ENCODE measurements at places on chromosomes 5 and 9. TPM values are rescaled to one million over a fixed set of nuclear protein-coding genes. Genes with fewer than 3 reads are reported as not detected.

Gene LCN9
- total RNA-seq = 4.8 TPM

Gene BARHL1
- total RNA-seq = not detected

Gene DOK3
- total RNA-seq = 16.3 TPM

Gene TLE1
- 29.6 TPM for total RNA-seq

Gene GRIA1
- total RNA-seq = 4.2 TPM

Gene SHISAL2B
- not detected for total RNA-seq

Gene PRDM9
- not detected for total RNA-seq

Gene SMIM33
- total RNA-seq = not detected

DNA sequence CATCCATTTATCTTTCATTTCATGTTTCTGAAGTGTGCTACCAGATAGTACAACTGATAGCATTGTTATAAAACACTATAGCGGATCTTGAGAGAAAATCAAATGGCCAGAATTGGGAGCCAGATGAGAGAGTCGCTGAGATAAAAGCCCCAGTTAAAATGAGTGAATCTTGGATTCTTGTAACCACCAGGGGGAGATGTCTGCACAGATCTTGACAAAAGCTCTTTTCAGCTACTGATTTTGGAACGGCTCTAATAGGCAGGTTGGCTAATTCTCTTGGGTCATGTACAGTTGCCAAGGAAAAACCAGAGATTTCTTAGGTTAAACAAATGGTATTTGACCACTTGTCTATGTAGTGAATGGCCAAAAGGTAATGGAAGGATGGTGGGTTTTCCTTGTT, 21.7 kb downstream of the F2RL2 start:
- DNase-seq = peak; percentile 46

DNA sequence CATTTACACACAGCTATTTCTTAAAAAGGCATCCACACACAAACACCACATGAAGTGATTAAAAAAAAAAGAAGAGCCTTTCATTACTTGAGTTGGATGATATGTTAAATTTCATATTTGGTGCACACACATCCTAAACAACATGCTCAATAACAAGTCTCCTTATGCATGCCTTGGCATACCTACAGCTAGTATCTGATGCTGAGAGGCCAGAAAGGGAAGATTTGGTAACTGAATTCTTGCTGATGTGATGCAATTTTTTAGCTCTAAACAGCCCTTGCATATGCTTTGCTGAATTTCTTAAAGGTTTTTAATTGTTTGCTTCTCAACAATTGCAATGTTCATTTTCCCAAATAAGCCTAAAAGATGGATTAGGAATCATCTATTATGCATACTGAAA, 338.8 kb downstream of the ARL15 start:
- DNase-seq = no peak

DNA sequence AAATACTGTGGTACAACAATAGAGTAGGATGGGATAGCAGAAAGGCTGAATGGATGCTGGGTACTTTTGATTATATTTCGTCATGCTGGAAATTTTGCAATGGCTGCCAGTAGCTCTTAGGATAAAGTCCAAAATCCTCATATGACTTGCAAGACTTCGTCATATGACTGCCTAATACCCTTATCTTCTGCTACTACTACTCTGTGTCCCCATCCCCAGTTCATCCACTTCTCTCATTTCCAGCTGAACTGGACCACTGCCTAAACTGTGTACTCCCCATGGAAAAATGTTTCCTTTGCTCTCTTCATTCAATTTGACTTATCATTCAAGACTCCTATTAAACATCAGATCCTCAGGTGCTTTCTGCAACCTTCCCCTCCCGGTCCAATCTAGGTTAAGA, 212.9 kb downstream of the BRINP1 start:
- no peak for DNase-seq

- peak; percentile 84 for DNase-seq
These were observed 110.2 kb downstream of the MLLT3 start for GRCh38 chr9:20512106-20512505.

DNA sequence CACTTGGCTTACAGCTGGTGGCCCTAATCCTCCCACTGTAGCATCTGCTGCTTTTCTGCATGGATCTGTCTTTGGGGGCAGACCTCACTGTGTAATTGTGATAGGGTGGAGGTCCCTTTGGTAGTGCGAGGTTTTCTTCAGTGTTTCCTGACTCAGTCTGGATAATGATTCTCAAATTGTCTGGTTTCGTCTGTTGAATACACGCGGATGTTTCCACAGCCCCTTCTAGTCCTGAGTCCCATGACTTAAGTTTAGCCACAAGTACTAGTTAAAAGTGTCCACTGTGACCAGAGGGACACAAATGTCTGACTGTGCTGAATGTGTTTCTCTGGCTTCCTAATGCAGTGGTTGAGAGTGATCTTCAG, 70.5 kb downstream of the LMNB1 start:
- no peak for DNase-seq

DNA sequence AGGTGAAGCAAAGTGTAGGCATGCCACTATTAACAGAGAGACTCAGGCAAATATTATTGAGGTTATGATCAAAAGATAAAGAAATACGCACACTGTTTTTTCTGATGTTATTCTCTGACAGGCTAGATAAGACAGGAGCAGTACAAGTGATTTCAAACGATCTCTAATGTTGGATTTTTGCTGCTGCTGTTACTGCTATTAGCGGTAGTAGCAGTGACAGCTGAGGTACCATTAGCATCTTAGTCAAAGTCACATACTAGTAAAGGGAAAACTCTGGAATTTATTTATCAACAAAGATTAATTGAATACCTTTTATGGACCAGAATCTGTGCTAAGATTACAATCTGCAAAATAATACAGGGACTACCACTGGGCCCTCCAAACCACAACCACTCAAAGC, 362.4 kb upstream of the CDH6 start:
- DNase-seq = no peak

GRCh38 chr5:99771296-99771695, 763.9 kb upstream of the FAM174A start:
- DNase-seq = peak; percentile 16

DNA sequence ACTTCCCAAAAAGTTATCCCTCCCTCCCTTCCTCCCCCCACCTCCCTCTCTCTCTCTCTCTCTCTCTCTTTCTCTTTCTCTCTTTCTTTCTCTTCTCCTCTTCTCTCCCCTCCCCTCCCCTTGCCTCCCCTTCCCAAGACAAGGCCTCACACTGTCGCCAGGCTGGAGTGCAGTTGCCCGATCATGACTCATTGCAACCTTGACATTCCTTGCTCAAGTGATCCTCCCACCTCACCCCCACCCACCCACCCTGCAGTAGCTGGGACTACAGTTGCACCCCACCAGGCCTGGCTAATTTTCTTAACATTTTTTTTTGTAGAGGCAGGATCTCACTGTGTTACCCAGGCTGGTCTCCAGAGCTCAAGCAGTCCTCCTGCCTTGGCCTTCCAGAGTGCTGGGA, 32.8 kb downstream of the VPS13A start:
- DNase-seq = peak; percentile 25

DNA sequence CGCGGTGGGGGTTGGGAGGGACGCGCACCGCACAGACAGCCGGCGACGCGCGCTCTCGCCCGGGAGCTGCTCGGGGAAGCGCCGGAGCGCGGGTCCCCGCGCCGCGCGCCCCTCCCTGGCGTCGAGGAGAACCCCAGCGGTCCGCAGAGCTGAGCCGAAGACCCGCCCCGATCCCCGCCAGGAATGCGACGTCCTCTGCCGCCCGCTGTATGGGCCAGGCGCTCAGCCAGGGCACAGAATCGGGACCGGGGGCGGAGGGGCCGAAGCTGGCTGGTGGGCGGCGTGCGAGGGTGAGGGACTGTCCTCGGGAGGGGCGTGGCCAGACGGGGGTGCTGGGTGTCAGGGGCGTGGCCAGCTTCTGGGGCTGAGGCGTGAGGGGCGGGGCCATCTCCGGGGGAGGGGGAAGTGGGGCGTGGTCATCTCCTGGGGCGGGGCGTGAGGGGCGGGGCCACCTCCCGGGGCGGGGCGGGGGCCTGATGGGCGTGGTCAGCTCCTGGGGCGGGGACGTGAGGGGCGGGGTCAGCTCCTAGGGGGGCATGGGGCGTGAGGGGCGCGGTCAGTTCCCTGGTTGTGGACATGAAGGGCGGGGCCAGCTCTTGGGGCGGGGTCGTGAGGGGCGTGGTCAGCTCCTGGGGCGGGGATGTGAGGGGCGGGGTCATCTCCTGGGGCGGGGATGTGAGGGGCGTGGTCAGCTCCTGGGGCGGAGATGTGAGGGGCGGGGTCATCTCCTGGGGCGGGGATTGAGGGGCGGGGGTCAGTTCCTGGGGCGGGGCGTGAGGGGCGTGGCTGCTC, 965 bp downstream of the PTGDS start:
- no peak for DNase-seq

DNA sequence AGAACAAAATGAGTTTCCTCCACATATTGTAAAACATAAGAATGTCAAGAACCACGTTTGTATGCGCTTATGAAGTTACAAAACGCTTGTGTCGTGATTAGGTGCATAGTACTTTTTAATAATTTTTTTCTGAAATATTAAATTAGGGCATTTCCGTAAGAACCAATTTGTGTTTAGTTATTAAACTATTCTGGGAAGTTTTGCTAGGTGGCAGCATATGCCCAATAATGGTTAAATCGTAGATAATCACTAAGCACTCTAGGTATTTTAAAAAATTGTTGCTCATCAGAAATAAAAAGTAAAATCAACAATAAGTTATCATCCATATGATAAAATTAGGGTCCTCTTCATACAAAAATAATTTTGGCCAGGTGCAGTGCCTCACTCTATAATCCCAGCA, 5.4 kb downstream of the SRFBP1 start:
- DNase-seq = no peak

GRCh38 chr5:17327048-17327625, 109.7 kb downstream of the BASP1 start:
- DNase-seq = no peak

- peak; percentile 20 for DNase-seq
These were observed 359.1 kb downstream of the ARHGEF28 start for GRCh38 chr5:73985145-73985544.

DNA sequence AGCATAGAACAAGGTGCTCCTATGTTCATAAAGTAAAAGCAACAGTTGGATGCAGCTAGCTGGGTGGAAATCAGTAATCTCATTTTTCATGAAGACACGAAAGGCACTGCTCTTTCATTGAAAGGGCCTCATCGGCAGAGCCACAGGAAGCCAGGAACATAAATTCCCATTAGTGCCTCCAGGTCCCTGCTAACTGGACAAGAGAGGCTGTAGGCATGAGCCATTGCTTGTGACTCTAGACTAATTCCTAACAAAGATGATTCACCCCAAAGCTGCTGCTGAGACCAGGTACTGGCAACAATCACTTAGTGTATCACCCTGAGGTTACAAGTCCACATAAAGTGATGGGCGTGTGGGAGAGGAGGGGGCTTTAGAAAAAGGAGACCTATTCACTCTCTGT, 141.8 kb downstream of the BRINP1 start:
- no peak for DNase-seq

- peak; percentile 45 for DNase-seq
These were observed 15.4 kb downstream of the SERINC5 start for GRCh38 chr5:80240368-80240986.

GRCh38 chr5:5708367-5708919, 286.0 kb downstream of the ICE1 start:
- no peak for DNase-seq

DNA sequence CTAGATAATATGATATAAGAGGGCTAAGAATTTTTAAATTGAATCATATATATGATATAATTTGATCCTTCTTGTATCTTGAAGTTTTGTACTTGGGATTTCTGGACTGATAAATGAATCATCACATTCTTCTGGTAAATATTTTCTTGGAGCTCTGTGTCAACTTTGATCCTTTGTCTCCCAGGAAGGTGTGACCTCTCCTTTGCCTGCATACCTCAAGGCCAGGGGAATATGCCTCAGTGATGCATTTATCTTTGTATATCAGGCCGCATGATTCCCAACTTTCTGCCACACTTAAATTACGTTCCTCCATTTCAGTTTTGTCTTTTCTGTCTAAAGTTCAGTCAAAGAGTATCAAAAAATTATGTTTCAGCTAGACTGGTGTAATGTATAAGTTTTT, 101.2 kb downstream of the NLN start:
- DNase-seq = peak; percentile 39

GRCh38 chr9:134293611-134294152, 32.6 kb upstream of the RXRA start:
- no peak for DNase-seq

DNA sequence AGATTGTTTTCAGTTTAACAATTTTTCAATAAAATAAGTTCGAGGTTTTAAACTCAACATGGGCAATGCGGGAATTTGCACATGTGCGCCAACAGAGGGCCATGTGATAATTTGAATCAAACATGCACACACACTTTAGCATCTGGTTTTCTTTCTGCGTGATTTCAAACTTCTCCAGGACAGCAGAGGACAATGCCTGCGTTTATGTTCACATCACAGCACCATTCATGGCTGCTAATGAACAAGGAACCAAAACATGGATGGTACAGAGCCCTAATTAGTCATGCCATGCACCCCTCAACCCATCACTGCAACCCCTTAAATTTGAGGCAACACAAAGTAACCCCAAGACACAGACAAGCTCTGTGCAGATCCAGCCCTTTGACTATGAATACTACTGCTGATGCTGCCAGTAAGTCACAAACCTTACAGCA, 2.8 kb downstream of the SHC3 start:
- DNase-seq = peak; percentile 47

GRCh38 chr5:114249823-114250222, 112.0 kb upstream of the KCNN2 start:
- peak; percentile 55 for DNase-seq

GRCh38 chr9:132670457-132671391, at the start of gene GTF3C4:
TSS of gene GTF3C4 (plus strand) at chr9:132670464. CDS start at chr9:132670599, 135 bp downstream.
- no peak for DNase-seq

- DNase-seq = no peak
These were observed 77.3 kb upstream of the RPS23 start for GRCh38 chr5:82355496-82355895.

DNA sequence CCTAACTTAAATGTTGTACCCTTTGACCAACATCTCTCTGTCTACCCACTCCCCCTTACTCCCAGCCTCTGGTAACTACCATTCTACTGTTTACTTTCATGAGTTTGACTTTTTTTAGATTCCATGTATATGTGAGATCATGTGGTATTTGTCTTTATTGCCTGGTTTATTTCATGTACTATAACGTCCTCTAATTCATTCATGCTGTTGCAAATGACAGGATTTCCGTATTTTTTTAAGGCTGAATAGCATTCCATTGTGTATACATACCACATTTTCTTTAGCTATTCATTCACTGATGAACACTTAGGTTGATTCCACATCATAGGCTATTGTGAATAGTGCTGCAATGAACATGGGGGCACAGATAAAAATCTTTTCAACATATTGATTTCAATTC, 11.8 kb upstream of the NDUFB6 start:
- DNase-seq = peak; percentile 12

GRCh38 chr5:60584304-60584703, 115.7 kb downstream of the DEPDC1B start:
- no peak for DNase-seq

GRCh38 chr9:68975365-68976043, 38.4 kb downstream of the PRKACG start:
- no peak for DNase-seq

DNA sequence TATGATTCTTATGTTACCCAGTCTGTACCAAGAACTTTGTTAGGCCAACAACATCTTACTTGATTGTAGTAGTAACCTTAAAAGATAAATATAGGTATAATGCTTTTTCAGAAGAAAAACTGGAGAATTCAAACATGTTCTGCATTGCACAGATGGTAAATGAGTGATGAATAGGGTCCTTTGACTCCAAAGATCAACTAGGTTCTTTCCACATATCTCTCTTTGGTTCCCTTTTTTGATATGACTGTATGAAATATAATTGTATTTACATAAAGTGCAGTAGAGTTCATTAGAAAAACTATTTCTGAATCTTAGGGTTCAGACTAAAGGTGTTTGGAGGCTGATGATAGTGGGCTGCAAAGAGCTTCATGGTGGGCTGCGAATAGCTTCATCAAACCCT, 150.5 kb upstream of the CDKN2B start:
- DNase-seq = no peak

- DNase-seq = no peak
These were observed 275.4 kb downstream of the CDH12 start for GRCh38 chr5:22577711-22578110.

Measured in astrocyte (in vitro differentiated cells and primary cell).